Activated B cell treated with CpG ODN at 0.5 μM for 24 hours (primary cell): ENCODE measurements at places on chromosomes 12 and 14. TPM values are rescaled to one million over a fixed set of nuclear protein-coding genes. Genes with fewer than 3 reads are reported as not detected.

The TMEM121 gene
- total RNA-seq, result 0.95 and 1.6 TPM in 2 replicates

The RPS6KL1 gene
- total RNA-seq, result 5.2 and 7.0 TPM in 2 replicates

The TMEM132C gene
- total RNA-seq, result not detected in 2 replicates

The GPR68 gene
- total RNA-seq, result 1.4 and 1.8 TPM in 2 replicates

The TTC7B gene
- total RNA-seq, result 1.9 and 2.5 TPM in 2 replicates

The TSPAN9 gene
- total RNA-seq, result 0.20 and 0.54 TPM in 2 replicates

The P2RX7 gene
- 2.7 and 5.3 TPM in 2 replicates for total RNA-seq

The ASCL4 gene
- not detected in 2 replicates for total RNA-seq

The NDUFA9 gene
- 108 and 125 TPM in 2 replicates for total RNA-seq

The HNRNPC gene
- total RNA-seq, result 653 and 683 TPM in 2 replicates

The AKT1 gene
- total RNA-seq, result 72.8 and 80.8 TPM in 2 replicates

The DTX3 gene
- total RNA-seq, result 3.7 and 3.9 TPM in 2 replicates

The RNU4-1 gene
- total RNA-seq, result 3,997 and 4,399 TPM in 2 replicates

The RERGL gene
- not detected in 2 replicates for total RNA-seq

The DHH gene
- 0.09 TPM in 1 of 2 replicates, not detected in the other for total RNA-seq

The IPO4 gene
- total RNA-seq, result 76.4 and 80.3 TPM in 2 replicates

The TAS2R7 gene
- not detected in 2 replicates for total RNA-seq

The VCPKMT gene
- 19.9 and 20.8 TPM in 2 replicates for total RNA-seq

The POTEG gene
- not detected in 2 replicates for total RNA-seq

The PRIMA1 gene
- total RNA-seq, result not detected in 2 replicates
